BE2C (cell line): ENCODE measurements at places on chromosomes 3 and 15.

GRCh38 chr3:50015918-50016317, 72.8 kb upstream of the RBM5 start:
- no peak for DNase-seq

DNA sequence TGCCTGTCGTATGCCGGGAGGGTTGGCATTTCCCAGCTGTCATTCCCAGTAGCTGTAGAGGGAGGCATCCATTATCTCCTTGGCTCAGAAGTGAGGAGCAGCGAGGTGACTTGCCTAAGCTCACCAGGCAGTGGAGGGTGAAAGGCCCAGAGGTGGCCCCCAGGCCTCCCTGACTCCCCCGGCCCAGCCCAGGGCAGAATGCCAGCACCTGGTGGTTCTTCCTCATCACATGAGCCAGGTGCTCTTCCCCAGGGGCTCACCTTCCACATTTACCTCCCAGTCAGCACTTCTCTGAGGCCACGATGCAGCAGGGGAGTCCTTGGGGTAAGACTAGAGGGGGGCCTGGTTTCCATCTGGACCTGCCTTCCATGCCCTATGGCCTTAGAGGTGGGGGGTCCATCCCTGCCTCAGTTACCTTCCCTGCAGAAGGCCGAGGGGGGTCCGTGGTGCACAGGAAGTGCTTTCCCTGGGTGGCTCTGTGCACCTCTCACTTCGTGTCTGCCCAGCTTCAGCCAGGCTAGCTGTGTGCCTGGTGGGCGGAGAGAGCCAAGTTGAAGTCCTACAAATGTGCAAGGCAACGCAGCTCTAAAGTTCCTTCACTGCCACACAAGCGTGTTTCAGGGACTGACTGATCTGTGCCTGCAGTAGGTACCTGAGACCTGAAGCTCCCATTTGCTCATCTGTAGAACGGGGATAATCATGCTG, 70.3 kb upstream of the PLXNA1 start:
- DNase-seq, result no peak

GRCh38 chr3:139304383-139304782, 39.4 kb upstream of the MRPS22 start:
- DNase-seq, result no peak

DNA sequence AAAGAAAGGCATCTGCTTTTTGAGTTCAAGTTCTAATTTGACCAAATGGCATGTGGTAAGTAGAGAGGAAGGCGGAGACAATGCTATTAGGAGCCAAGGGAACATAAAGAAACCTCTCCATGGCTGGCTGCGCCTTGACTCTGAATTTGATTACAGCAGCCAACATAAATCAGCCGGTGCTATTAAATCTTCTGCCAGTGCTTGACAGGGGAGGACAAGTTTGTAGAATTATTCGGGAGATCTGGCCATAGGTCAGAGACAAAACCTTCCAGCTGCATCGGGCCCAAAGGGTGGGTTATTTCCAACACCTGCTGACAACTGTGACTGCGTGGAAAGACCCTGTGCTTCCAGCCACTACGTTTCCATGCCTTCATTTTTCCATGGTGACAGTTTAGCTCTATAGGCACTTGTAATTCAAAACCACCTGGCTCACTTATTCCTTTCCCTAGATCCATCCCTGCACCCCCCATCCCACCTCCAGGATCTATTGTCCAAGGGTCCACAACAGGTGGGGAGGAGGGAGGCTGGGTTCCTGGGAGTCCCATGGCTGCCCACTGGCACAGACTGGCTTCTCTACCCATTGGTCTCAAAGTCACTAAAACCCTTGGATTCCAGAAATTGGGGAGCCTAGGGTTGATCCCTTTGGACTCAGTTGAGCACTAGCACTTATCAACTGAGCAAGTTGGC, 15.9 kb downstream of the COLQ start:
- DNase-seq, result peak; percentile 61

- no peak for DNase-seq
These were observed 26.5 kb upstream of the PLXND1 start for GRCh38 chr3:129632977-129633376.

- no peak for DNase-seq
These were observed 687.0 kb upstream of the NECTIN3 start for GRCh38 chr3:110384601-110385000.

GRCh38 chr3:161343986-161344385, 27.3 kb downstream of the SPTSSB start:
- no peak for DNase-seq

GRCh38 chr15:33094336-33094735, 100.2 kb downstream of the FMN1 start:
- no peak for DNase-seq

GRCh38 chr3:119230071-119230470, 10.6 kb downstream of the B4GALT4 start:
- DNase-seq, result no peak

DNA sequence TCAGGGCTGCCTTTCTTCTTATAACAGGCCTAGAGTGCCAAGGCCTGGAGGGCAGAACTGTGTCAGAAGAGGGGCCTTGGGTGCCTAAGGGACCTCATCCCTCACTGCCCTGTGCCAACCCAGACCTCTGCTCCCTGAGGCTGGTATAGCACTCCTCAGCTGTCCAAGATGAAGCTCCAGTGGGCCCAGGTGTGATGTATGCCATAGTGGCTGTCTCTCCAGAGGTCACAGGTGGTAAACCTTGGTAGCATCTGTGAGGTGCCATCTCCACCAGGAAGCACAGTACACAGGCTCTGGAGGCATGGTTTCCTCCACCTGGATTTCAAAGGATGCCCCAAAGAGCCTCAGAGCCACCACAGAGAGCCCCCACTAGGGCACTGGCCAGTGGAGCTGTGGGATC, 12.3 kb upstream of the KLHL40 start:
- no peak for DNase-seq

DNA sequence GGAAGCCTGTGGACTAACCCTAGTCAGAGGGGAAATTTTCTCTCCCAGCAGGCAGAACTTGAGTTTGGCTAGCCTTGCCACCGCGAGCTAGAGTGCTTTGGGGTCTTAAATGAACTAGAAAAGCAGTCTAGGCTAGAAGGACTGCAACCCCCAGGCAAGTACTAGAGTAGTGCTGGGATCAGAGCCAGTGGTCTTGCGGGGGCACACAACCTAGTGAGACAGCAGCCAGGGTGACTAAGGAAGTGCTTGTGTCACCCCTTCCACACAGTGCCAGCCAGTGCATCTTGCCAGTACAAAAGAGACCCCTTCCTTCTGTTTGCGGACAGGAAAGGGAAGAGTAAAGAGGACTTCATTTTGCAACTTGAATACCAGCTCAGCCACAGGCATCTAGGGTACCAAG, 59.0 kb downstream of the GOLM2 start:
- no peak for DNase-seq

- no peak for DNase-seq
These were observed 59.6 kb downstream of the CD200R1L start for GRCh38 chr3:112786881-112787579.

DNA sequence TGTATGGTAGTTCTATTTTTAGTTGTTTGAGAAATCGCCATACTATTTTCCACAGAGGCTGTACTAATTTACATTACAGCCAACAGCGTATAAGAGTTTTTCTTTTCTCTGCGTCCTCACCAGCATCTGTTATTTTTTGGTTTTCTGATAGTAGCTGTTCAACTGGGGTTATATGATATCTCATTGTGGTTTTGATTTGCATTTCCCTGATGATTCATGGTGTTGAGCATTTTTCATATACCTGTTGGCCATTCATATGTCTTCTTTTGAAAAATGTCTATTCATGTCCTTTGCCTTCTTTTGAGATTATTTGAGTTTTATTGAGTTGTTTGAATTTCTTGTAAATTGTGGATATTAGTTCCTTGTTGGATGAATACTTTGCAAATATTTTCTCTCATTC, 114.6 kb downstream of the LRRK1 start:
- DNase-seq, result no peak

GRCh38 chr3:25385807-25386460, 42.1 kb upstream of the RARB start:
- DNase-seq, result no peak

GRCh38 chr3:120637851-120638559, 41.9 kb downstream of the NDUFB4 start:
- DNase-seq, result no peak

DNA sequence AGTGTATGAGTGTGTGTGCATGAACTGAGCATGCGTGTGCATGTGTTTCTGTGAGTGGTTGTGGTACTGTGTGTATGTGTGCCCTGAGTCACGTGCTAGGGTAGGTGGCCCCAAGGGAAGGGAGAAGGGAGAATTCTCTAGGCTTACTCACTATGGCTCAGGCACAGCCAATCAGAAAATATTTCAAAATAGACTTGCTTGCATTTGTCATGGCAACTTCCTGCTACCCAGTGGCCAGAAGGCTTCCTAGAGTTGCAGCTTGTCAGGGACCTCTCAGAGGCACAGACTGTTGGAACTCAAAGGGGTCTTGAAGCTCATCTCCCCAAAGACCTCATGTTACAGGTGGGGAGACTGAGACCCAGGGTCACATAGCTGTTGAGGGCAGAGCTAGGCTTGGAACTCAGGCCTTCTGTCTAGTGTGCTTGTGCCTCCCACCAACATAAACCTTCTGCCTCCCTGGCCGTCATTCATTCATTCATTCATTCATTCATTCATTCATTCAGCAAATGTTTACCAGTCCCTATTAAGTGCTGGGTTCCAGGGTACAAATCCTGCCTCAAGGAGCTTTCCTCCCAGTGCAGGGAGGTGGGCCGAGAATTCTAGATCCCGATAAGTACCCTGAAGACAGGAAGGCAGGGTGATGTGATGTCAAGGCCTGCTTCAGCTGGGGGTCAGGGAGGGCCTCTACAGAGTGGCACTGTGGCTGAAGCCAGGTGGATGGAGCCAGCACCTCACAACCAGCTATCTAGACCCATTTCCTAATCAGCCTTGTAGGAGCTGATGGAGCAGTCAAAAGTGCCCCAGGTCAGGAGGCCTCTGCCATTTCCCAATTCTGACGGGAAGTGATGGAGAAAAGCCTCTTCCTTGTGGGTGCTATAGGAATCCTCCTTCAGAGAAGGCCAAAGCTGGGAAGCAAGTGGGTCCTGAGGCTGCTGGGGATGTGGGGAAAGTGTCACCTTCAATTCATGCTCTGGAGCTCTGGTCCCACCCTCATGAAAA, 10.9 kb upstream of the RFT1 start:
- no peak for DNase-seq

- DNase-seq, result no peak
These were observed 857.3 kb downstream of the NAALADL2 start for GRCh38 chr3:175716446-175716845.

DNA sequence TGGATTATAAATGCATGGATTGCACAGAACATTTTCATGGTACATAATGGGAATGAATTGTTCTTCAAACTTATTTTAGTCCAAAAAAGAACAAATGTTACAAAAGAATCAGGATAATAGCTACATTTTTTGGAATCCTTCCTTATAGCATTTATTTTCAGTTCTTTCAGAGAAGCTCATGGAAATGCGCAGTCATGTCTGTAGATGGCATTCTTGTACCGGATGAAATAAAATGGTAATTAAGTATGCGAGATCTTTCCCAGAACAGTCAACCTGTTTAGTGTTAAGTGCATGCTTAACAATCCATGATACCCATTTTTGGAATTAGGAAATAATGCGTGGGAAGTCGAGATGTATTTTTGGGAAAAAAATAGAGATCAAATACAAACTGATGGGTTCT, 38.2 kb upstream of the GOLGA8B start:
- DNase-seq, result no peak

- peak; percentile 64 for DNase-seq
These were observed 19.0 kb downstream of the ACAA1 start for GRCh38 chr3:38117748-38118420.

DNA sequence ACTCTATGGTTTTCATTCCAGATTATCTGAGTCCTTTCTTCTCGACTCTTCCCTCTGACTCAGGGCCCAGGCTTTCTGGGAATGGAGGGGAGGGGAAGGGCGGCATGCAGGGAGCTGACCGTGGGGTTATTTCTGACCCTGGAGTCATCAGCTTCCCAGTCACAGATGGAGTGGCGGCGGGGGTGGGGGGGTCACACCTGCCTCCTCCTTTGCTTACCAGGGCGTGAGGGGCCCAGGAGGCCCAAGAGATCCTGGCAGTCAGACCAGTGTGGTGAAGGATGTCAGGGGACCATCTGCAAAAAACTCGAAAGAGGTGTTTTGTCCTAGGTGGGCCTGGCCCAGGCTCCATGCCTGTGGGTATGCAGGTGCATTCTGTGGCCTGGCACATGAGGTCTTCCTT, 996 bp upstream of the XIRP1 start:
- no peak for DNase-seq

DNA sequence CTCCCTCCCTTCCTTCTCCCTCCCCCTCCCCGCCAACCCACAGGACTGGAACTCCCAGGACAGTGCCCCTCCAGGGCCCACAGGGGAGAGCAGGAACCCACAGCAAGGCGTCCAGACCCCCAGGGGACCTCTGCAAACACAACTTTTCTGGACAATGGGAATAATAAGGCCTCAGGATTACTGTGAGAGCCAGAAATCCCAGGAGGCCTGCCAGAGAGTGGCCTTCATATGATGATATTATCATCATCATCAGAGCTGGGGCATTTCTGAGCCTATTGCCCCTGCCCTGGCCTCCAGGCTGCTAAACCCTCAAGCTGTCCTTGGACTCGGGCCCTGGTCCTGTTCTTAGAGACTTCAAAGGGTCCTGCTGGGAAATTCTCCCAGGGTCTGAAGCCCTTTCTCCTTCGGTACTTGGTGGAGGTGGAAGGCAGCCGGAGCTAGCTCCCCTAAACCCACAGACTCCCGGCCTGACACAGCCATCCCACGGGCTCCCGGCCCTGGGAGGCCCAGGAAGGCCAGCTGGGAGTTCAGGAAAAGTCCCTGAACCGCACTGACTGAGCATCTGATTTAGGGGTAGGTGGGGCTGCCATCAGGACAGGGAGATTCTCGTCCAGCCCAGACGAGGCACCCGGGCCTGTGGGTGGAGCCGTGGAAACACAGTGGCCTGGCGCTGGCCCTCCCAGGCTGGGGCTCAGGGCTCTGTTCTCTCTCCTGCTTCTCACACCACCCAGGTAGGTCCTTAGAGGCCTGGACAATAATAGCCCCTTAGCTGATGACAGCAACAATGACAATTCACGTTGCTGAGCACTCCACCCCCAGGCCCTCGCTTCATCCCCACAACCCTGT, 4.9 kb downstream of the CALML4 start:
- DNase-seq, result peak; percentile 52

- no peak for DNase-seq
These were observed 97.7 kb upstream of the ZBED2 start for GRCh38 chr3:111692593-111693552.

DNA sequence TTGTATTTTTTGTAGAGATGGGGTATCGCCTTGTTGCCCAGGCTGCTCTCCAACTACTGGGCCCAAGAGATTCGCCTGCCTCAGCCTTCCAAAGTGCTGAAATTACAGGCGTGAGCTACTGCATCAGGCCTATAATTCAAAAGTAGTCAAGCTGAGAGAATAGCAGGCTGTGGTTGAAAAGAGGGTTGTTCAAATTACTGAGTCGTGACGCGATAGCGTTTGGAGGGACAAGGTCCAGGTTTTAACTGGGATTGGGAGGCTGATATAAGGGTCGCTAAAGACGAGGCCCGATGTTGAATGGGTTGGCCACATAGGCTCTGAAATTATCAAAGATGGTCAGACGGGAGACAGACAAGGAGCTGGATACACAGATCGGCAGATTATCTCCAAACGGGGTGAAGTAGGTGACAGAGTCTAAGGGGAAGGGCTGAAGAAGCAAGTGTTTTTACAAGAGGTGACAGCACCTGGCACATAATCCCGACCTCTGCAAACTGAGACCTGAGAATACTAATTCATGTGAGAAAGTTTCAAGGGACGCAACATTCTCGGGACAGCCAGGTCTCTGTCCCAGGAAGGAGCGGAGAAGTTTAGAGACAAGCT, 759 bp upstream of the ARID3B start:
- DNase-seq, result no peak

- DNase-seq, result no peak
These were observed 127.3 kb downstream of the RAP2B start for GRCh38 chr3:153289334-153289808.
